ENCODE measurements at places on chromosomes 7 and 10.

- DNase-seq, result no peak
Observed at GRCh38 chr7:1569440-1569832, 396 bp downstream of the PSMG3 start.

DNA sequence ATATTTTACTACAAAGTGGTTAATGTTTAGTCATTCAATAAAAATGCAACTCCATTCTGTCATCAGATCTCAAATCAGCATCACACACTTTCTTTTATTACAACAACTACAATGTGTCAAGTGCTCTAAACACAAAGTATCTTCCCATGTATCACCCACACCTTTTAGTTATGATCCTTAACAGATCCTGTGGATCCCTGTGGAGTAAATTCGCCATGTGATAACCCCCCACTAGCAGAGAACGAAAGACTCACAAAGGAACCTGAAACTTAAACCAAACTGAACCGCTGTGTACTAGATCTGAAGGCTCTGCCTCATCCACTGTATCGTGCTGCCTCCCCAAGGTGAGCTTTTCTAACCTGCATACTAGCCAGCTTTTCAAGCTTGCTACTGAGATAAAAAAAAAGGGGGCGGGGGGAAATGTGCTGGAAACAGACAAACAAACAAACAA, 1.7 kb downstream of the DPY19L1 start:
- peak; percentile 58 for DNase-seq

- DNase-seq, result no peak
Observed at GRCh38 chr10:132650611-132651250, 113.1 kb downstream of the INPP5A start.

- DNase-seq, result no peak
Observed at GRCh38 chr7:111437736-111438135, 124.6 kb downstream of the IMMP2L start.

DNA sequence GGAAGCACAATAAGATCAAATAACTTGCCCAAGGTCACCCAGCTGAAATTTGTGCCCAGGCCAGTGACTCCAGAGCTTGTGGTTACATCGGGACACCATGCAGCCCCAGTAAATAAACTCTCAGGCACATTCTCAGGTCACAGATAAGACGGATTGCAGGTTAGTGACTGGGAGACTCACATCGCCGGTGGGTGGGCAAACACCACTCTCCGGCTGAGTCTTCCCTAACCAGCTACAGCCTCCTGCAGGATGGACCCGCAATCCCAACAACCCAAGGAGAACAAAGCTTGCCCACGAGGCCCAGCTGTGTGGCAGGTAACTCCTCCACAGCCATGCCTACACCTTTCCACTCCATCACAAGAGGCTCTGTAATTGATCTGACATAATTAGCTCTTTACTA, 81.7 kb upstream of the EFCAB10 start:
- no peak for DNase-seq

GRCh38 chr7:70208236-70209063, 610.2 kb downstream of the AUTS2 start:
- DNase-seq, result no peak

DNA sequence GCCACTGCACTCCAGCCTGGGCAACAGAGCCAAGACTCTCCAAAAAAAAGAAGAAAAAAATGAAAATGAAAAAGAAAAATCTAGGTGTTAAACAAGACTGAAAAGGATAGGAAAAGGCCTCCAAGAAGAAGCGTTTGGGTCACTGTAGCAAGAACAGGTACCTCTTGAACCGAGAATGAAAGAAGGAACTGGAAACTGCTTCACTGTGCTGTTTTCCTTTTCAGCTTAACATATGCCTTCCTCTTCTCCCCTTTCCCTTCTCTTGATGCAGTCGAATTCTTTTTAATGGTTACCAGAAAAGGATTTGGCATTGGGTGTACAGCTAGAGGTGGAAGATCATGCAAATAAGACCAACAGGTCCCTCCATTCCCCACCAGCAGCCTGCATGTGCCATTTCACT, 28.1 kb downstream of the LRRC4 start:
- DNase-seq, result no peak

- peak; percentile 80 for DNase-seq
Observed at GRCh38 chr7:74061840-74062539, 21.6 kb upstream of the LIMK1 start.

GRCh38 chr10:121069061-121069850, 218.1 kb downstream of the WDR11 start:
- peak; percentile 96 for DNase-seq
